ENCODE measurements at places on chromosomes 12 and 14. TPM values are rescaled to one million over a fixed set of nuclear protein-coding genes. Genes with fewer than 3 reads are reported as not detected.

- DNase-seq, result no peak
Observed at GRCh38 chr12:65879878-65880277, 55.6 kb downstream of the HMGA2 start.

Gene IRF9
- 151 TPM for polyA plus RNA-seq

- DNase-seq, result no peak
Observed at GRCh38 chr12:116615141-116615861, 56.1 kb downstream of the MAP1LC3B2 start.

DNA sequence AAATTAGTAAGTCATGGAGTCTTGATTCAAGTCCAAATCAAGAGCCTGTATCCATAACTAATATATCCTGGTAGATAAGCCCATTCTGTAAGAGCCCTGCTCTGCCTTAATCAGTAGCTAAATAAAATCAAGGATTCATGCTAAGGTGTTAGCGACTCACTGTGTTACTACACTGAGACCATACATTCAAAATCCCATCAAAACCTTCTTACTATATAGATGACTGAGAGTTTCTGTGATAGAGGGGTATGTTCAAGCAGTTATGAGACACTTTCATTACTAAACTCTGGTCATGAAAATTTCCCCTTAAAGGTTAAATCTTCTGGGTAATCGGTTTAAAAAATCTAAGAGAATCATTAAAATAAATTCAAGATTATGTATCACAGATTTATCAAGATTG, 78.5 kb downstream of the MDGA2 start:
- DNase-seq, result no peak

GRCh38 chr14:36662543-36663403, 1.1 kb downstream of the PAX9 start:
- DNase-seq, result no peak

DNA sequence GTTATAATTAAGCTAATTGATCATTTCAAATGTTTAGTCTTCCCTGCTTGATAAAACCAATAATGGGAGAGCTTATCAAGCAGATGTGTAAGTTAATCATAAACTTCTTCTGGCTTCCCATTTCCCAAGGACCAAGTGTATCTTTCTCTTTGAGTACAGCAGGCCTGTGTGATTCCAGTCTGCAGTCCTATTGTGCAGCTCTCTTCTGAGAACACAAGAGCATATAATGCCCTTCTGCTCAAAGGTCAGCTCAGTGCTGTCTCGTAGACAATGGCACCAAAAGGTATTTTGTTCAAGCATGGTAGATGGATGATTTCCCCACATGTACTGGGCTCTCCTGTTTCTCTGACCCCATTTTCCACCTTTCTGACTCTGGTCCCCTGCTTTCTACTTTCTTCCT, 101.8 kb upstream of the DYRK2 start:
- DNase-seq, result no peak

- no peak for DNase-seq
Observed at GRCh38 chr12:120224304-120225199, 23.6 kb upstream of the RPLP0 start.

- no peak for DNase-seq
Observed at GRCh38 chr14:68727315-68728047, 65.4 kb downstream of the ZFP36L1 start.

DNA sequence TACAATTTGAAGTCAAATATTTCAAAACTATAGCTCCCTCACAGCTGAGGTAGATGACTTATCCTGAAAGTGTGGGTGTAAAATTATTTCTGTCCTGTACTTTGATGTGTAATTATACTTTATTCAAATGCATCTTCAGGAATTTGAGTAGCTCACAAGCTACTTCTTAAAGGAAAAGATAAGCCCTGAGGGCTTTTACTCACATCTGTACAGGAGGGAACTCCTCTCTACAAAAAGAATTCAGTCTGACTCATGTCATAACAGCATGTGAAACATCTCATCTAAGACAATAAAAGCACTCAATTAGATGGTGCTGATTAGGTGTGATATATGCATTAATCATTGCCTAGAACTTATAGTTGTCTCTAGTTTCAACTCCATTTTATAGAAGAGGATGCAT, 452.0 kb downstream of the PRKD1 start:
- no peak for DNase-seq

Gene CCDC175
- not detected for polyA plus RNA-seq

DNA sequence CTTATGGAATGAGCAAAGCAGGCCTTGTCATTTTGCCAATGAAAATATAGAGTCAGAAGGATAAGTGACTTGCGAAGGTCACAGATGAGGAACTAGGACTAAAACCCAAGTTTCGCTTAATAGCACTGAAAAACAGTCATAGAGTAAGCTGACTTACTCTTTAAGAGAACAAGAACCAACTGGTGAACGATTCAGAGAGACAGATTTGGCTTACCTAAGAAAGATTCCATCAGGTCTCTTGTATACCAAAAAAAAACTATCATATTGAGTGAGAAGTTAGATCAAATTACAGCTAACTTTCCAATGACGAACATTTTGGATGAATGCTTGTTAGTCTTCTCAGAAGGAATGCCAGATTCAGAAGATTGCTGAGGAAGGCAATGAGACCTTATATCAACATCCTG, 74.2 kb downstream of the ZFC3H1 start:
- DNase-seq, result no peak

DNA sequence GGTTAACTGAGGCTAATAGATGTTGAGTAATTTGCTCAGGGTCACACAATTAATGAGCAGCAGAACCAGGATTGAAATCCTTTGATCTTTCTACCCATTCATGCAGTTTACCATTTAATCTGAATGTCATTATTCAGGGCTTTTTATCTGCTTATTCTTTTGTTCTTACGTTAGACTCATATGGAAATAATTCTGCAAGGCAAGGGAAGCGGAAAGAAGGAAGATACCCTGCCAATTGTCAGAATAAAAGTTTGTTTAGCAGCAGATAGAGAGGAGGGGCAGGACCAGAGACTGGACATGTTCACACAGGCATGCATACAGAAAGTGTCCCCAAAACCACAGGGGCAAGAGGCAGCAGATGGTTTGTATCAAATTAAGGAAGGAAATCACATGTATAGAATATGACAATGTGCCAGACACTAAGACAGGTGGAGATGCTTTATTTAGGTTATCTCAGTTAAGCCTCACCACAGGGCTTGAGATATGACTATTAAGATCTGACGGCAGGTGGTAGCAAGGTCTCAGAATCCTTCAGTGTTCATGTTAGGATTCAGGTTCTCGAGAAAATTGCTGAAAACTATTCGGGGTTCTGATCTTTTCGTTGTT, 29.8 kb downstream of the BRMS1L start:
- DNase-seq, result no peak

DNA sequence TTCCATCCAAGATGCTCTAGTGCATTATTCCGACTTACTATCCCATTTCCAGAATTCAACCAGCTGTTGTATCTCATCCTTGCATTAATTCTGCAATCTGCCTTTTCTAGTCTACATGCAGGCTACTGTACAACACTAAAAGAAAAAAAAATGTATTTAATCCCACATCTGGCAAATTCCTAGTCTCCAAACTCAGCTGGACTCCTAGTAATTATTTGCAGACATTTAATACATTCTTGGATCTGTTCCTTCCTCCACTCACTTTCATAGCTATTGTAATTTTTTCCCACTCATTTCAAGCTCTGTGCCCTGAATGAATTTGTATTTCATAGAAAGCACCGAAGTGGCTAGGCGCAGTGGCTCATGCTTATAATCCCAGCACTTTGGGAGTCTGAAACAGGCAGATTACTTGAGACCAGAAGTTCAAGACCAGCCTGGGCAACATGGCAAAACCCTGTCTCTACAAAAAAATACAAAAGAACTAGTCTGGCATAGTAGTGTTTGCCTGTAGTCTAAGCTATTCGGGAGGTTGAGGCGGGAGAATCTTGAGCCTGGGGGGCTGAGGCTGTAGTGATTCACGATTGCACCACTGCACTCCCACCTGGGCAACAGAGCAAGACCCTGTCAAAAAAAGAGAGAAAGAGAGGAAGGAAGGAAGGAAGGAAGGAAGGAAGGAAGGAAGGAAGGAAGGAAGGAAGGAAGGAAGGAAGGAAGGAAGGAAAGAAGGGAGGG, 39.5 kb upstream of the YAF2 start:
- no peak for DNase-seq

DNA sequence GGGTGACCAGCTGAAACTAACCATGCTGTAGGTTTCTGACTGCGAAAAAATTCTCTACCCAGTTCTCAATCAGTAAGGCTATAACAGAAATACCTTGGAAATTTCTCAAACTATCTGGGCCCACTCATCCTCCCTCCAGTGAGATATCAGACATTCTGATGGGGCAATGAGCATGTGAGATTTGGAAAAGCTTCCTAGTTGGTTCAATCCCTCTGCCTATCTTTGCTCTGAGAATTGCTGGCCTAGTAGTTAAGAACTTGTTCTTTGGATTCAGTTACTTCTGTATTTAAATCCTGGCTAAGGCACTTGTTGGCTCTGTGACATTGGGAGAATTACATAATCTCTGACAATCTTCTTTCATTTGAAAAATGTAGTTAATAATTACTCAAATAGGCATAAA, 119.4 kb downstream of the SLC15A5 start:
- DNase-seq, result no peak

DNA sequence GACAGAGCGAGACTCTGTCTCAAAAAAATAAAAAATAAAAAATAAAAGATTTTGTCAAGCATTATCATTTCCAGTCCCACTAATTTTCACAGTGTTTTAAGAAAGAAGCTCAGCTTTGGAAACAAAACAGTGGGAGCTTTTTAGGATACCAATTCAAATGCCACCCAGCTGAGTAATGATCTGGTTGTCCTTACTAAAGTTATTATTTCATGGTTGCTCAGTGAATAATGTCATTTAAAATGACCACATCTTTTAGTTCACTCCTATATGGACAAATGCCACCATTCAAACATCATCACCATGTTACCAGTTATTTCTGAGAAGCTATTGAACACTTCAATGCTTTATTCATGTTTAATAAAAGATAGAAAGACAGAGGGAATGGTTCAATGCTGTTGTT, 365.0 kb downstream of the CCER1 start:
- DNase-seq, result no peak

Gene TDRD9
- 7.8 TPM for polyA plus RNA-seq

- no peak for DNase-seq
Observed at GRCh38 chr12:113903381-113903863, 62.7 kb downstream of the RBM19 start.

Data from adrenal gland (tissue), 19 donors.